ENCODE measurements at places on chromosomes 4 and X. TPM values are rescaled to one million over a fixed set of nuclear protein-coding genes. Genes with fewer than 3 reads are reported as not detected.

DNA sequence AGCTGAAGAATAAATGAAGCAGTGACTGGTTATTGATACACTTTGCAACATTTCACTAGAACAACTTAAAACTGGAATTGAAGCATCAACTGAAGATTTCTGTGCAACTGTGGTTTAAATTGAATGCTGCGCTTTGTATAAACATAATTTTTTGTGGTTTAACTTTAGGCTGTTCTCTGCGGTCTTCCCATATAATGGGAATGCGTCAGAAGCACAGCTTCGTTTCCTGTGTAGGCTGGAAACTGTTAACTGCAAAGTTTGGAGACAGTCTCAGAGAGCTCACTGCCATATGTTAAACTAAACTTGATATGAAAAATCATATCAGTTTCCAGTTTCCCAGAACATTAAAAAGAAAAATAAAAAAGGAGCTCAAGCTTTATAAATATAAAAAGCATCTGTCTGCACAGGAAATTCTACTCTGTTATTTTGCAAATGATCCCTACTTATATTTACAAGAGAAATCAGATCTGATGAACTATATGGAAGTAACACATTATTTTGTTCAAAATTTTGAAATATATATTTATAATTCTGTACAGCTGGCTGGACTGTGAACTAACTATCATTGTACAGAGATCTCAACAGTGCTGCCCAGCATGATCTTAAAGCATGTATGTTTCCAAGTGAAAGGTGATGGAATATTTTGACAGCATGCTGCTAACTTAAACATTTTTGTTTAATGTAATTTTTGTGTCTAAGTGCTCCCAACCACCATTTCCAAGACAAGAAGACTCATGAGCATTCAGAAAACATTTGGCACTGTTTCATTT lies 139.9 kb downstream of the NDST3 start:
- DNase-seq, result no peak

DNA sequence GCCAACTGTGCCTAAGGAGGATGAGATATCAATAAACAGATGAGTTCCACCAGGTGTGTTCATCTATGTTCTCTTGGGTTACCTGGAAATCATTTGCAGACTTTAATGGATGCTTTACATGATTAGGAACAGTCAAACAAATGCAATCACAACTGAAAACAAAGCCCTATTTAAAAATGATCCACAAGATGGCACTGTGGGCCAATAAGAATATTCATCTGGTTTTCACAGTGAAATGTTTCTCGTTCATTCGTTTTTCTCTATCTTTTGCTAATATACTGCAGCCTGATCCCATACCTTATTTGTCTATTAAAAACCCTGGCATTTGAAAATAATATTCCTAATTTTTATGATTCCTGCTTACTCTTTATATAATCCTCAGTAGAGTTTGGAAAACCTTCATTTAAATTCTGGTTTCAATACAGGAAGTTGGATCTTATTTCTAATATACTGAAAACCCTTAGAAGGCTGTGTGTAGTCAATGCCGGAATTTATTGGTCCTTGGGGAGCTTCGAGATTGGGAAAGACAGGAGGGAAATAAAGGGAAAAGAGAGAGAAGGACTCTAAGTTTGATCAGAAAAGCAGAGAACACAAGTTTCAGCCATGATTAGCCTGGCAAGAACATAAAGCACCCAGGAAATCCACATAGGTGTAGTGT lies 63.8 kb upstream of the TAPT1 start:
- DNase-seq, result no peak

GRCh38 chr4:95155759-95156451 lies 392.9 kb downstream of the UNC5C start:
- DNase-seq, result no peak

GRCh38 chr4:169098969-169099690 lies 89.1 kb upstream of the CBR4 start:
- no peak for DNase-seq

- no peak for DNase-seq
These were observed 67.8 kb downstream of the WFS1 start for GRCh38 chr4:6337331-6337935.

- DNase-seq, result no peak
These were observed 713.8 kb downstream of the RAB28 start for GRCh38 chr4:12770351-12770750.

GRCh38 chrX:80430826-80431504 lies 10.7 kb downstream of the TENT5D start:
- no peak for DNase-seq

GRCh38 chr4:4704267-4704666 lies 155.2 kb upstream of the MSX1 start:
- no peak for DNase-seq

- no peak for DNase-seq
These were observed 11.2 kb upstream of the TFDP3 start for GRCh38 chrX:133229361-133229760.

DNA sequence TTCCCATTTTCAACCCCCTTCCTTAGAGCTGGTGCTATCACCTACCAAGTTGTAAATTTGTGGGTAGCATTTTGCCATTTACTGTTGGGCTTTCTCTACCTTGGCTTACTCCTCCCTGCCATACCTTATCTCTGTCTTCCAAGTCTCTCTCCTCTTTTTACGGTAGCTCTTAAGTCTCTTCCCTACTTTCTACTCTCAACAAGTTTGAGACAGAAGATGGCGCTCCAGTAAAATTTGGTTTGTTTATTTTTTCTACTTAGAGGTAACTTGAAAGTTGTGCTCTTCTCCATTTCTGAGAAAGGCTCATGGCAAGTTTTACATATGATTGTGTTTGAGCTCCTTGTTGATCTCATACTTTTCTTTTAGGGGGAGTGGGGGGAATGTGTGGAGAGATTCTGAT lies 1508.1 kb downstream of the TECRL start:
- DNase-seq, result no peak

GRCh38 chr4:100285121-100285520 lies 94.9 kb upstream of the DDIT4L start:
- no peak for DNase-seq

- DNase-seq, result no peak
These were observed 636.6 kb downstream of the FAT4 start for GRCh38 chr4:125951261-125951887.

- DNase-seq, result no peak
These were observed 5.8 kb upstream of the TET2 start for GRCh38 chr4:105140684-105141490.

GRCh38 chr4:78962597-78963115 lies 23.4 kb upstream of the PAQR3 start:
- DNase-seq, result no peak

DNA sequence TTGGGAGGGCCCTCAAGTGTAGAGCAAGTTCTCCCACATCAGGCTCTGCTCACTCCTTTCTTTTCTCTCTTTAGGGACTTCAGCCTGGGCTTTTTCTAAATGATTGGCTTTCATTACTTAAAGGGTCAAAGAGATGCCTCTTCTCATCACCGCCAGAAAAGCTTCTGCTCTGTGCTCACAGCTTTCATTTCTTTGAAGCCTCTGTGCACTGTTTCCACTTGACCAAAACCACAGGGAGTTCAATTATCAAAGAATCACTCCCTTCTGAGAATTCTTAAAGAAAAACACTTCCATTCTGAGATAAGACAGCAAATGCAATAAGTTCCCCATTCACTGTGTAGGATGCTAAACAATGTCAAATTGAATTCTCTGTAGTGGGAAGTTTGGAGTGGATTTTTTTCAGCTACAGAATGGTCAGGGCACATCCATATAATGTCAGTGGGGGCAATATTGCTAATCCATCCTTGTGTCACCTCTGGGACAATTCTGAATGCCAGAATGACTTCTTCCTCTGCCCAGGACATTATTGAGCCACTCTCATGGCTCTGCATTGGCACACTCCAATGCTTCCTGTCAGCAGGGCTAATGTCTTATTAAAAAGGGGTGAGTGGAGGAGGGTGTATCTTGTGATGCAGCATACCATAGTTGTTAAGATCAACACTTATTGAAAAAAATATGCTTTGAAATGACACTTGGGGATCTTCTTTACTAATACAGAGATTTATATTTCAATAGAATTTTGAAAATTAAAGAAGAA lies 217.6 kb downstream of the SNCA start:
- DNase-seq, result no peak

DNA sequence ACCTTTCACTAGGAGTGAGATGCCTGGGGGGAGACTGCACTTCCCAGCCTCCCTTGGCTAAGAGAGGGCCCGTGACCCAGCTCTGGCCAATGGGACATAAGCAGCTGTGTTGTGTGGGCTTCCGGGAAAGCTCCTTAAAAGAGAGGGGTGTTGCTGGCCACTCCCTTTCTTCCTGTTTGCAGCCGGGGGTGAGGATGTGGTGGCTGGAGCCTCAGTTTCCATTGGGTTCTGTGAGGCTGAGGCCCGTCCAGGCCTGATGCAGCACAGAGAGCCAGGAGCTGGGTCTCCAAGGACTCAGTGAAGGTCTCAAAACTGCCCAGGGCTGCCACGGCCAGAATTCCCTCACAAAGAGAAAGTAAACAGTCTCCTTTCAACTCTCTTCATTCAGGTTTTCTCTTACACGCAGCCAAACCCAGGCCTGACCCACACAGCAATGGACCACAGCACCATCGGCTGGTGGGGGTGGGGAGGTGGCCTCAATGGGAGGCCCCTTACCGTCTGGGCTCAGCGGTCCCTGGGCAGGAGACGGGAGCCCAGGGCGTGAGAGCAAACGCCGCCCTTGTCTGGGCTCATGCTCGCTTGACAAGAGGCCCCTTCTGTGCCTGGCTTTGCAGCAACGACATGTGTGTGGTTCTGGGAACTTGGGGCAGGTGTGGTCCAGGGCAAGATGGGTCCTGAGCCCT lies 6.6 kb downstream of the NKX1-1 start:
- DNase-seq, result no peak

DNA sequence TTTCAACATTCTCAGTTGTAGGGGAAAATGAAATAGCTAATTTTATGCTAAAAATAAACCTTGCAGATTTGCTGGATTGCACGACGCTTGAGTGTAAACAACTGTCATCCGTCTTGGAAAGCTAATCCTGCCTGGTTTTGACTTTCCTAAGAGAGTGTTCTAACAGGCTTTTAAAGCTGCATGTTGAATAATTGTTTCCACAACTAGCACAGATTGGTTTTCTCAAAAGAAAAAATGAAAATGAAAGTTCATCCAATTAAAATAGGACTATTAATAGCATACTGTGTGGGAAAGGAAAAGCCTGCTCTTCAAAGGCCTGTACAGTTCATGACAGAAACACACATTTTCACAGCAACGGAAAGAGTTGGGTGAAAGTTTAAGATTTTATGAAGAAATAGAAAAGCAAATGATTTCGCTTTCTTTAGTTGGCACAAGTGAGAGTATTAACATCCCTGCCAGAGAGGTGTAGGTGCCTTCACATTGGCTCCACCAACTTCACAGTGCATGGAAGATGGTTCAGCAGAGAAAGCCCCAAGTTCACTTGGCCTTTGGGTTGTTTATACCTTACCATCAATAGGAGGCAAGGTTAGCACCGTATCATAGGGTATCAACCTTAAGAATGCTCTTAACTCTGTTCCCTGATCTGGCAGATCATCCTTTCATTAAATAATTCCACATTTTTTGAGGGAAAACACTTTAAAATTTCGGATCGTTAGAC lies 140.0 kb upstream of the GUCY1A1 start:
- no peak for DNase-seq

DNA sequence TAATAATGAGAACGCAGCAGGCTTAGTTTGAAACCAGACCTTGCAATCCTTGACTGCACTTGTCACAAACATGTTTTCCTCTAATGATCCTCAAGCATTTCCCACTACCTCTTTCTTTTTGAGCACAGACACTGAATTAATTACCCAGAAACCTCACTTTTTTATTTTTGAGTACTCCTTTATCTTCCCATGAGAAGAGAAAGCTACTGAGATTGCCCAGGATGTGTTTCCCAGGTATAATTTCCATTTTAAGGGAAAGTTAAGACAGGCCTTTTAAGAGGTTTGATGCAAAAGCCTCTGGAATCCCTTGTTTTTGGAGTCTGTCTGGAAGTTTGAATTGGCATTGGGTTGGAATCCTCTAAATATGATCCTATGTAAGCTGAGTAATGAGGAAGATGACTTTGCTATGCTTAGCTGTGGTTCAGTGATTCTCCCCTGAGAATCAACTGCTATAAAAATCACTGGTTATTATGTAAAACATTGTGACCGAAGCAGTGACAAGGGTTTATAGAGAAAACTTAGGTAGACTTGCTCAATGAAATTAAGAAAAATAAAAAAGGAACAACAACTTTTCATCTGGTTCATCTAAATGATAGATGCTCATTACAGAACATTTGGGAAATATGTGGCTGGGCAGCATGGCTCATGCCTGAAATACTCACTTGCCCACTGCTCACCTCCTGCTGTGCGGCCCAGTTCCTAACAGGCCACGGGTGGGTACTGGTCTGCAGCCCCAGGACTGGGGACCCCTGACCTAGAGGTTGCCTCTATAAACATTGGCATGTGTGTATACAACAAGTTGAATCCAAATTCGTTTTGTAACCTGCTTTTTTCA lies 10.8 kb upstream of the RHOH start:
- no peak for DNase-seq

DNA sequence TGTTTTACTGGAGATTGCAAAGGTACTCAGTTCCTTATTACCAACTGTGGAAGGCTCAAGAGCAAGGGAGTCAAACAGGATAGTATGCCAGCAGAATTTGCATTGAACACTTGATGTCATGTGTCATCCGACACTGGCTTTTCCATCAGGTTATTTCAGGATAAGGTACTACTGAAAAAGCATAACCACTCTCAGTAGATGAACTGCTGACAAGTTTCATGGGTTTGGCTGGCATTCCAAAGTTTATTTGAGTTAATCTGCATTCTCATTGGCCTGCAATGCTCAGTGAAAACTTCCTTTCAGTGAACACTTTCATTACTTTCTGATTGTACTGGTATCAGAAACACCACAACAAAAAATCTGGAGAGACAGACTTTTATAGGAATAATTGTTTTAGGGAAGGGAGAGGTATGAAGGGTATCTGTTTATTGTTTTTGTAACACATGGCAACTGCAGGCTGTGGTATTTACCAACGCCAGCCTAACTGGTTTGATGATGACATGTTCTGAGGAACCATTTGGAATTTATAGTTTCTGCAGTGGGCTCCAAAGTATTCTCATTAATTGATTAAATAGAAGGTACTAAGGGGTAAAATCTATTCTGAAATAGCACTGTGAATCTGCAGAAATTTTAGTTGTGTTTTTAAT lies 345.7 kb upstream of the NR3C2 start:
- no peak for DNase-seq

The NKX6-1 gene
- total RNA-seq, result not detected

The RADX gene
- 6.7 TPM for total RNA-seq

The MCF2 gene
- 0.31 TPM for total RNA-seq

The ANKRD37 gene
- 25.1 TPM for total RNA-seq

The ETDB gene
- total RNA-seq, result not detected

The DOK7 gene
- total RNA-seq, result not detected

The BRS3 gene
- total RNA-seq, result not detected

The KLHL5 gene
- 48.2 TPM for total RNA-seq

The MYL5 gene
- 14.6 TPM for total RNA-seq

The SHISA3 gene
- 12.8 TPM for total RNA-seq

The DMRTC1 gene
- not detected for total RNA-seq

Measured in sciatic nerve (tissue), 2 donors.